Suprapubic skin (tissue), 4 donors: ENCODE measurements at places on chromosomes 1 and 21. TPM values are rescaled to one million over a fixed set of nuclear protein-coding genes. Genes with fewer than 3 reads are reported as not detected.

The NBPF20 gene
- total RNA-seq, result 2.1 TPM

The KHDC4 gene
- 50.7 TPM for total RNA-seq

The HES3 gene
- total RNA-seq, result not detected

The GNG4 gene
- total RNA-seq, result 0.76 TPM

The SYCP1 gene
- total RNA-seq, result not detected

The CAMK1G gene
- not detected for total RNA-seq

The BMP8A gene
- not detected for total RNA-seq

The CMPK1 gene
- 84.1 TPM for total RNA-seq

The FAM163A gene
- 0.29 TPM for total RNA-seq

The IPO9 gene
- total RNA-seq, result 22.0 TPM

The VWA1 gene
- 14.5 TPM for total RNA-seq

The NFASC gene
- 12.7 TPM for total RNA-seq
